Thoracic aorta (tissue), 2 donors: ENCODE measurements at places on chromosomes 7 and 10. TPM values are rescaled to one million over a fixed set of nuclear protein-coding genes. Genes with fewer than 3 reads are reported as not detected.

DNA sequence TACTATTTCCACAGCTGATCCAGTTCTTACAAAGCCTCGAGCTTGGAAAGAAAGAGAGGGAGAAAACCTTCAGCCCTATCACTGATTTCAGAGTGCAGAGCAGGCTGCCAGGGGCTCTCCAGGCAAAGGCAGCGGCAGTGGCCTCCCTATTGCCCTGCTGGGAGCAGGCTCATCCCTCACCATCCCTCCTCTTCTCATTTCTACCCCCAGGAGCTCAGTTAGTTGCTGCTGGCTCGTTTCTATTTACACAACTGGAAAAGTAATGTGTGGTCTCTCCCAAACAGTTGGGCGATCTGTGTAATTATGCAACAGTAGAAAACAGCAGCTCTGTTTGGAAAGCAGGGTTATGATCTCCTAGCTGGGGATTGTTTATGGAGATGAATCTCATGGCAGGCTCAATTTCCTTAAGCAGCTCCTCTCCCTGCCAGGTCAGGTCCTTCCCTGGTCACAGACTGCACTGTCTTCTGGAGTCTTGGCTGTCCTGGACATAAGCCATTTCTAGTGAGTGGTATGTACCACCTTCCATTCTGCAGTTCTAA, 28.7 kb upstream of the TNS3 start:
- H3K4me3 ChIP-seq: no peak overlapping the region
- no peaks in the 10 kb centered on the region for H3K36me3 ChIP-seq
- peaks cover 4% of the 10 kb centered on the region for H3K4me1 ChIP-seq
- no peak overlapping the region for H3K27ac ChIP-seq
- DNase-seq: no peak

GRCh38 chr10:59537501-59537900, 172.1 kb downstream of the SLC16A9 start:
- H3K36me3 ChIP-seq: no peaks in the 10 kb centered on the region
- no peak for DNase-seq
- H3K4me3 ChIP-seq: peak overlapping the region; percentile 18
- H3K27me3 ChIP-seq: no peaks in the 10 kb centered on the region
- peaks cover 23% of the 10 kb centered on the region for H3K4me1 ChIP-seq

GRCh38 chr10:132308587-132309470, 1.1 kb upstream of the STK32C start:
- no peak for DNase-seq
- peaks cover 4% of the 10 kb centered on the region for H3K4me1 ChIP-seq
- no peaks in the 10 kb centered on the region for H3K27me3 ChIP-seq
- peak overlapping the region; percentile 92 for H3K4me3 ChIP-seq
- H3K27ac ChIP-seq: peak overlapping the region; percentile 63

DNA sequence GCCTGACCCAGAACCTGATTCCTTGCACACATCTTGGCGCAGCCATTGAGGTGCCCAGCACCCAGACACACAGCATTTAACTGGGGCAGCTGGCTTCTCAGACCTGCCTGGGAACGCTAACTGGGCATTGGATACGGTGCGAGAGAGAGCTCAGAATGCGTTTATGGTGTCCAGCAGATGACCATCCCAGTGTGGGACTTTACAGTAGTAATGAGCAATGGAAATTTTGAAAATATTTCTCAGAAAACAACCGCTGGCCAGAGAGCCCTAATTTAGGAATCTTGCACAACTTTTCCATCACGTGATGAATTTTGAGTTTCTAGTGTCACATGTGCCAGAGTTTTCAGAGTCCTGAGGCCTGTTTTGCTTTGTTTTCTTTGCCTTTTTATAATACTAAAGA, 78.2 kb upstream of the SEC61G start:
- H3K27ac ChIP-seq: peak overlapping the region; percentile 62
- H3K27me3 ChIP-seq: no peaks in the 10 kb centered on the region
- H3K4me1 ChIP-seq: peaks cover 45% of the 10 kb centered on the region
- peak overlapping the region; percentile 33 for H3K4me3 ChIP-seq
- no peaks in the 10 kb centered on the region for H3K36me3 ChIP-seq

DNA sequence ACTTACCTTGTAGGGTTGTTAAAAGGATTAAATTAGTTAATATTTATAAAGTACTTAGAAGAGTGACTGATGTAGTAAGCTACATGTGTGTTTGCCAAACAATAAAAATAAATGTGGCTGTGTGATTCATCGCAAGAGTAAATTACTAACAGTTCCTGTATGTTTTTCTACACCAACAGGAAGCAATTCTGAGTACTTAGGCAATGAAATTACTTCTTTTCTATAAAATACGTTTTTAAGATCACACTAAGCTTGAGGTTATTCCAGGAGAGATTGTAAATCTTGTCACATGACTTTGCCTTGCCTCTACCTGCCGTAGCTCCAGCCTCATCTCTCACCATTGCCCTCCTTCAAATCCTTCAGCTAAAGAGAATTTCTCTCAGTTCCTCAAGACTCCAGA, 18.1 kb upstream of the GSTK1 start:
- no peaks in the 10 kb centered on the region for H3K4me1 ChIP-seq
- H3K27me3 ChIP-seq: no peaks in the 10 kb centered on the region
- DNase-seq: no peak
- H3K27ac ChIP-seq: no peak overlapping the region
- no peaks in the 10 kb centered on the region for H3K36me3 ChIP-seq

DNA sequence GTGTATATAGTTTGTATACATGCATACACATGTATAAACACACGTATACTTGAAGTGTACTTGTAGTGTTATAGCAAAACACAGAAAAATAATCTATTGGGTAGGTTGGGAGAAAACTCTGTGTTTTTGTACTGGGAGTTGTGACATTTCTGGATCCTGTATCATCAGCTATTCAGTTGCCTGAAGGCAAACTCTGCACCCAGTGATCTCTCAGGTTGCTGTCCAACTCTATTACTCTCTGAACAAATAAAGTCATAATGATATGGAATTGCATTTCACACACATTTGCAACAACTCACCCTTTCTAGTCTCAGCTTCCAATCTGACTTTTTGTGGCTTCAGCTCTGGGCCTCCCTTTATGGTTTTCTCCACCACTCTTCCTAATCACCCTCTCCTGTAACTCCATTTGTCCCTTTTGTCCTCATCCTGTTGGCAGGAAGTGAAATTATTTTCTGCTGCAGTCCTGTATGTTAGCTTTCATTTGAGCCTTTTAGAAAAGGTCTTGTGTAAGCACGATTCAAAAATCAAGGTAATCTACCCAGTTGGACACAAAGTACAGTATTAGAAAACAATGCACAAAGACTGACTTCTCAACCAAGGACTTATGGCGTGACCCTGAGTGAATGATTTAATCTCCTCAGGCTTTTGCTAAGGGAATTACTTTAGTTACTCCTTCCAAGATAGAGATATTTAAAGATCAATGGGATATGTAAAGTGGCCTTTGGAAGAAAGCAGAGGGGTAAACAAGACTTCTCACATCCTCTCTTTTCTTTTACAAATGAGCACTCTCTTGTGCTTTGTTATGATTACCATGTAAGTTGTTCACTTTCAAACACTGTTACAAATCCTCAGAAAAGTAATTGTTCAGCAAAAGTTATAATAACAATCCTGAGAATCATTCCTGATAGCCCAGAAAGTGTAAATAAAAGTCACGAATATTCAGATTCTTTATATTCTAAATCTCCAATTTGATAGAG, 249.1 kb downstream of the KCND2 start:
- H3K36me3 ChIP-seq: no peaks in the 10 kb centered on the region
- no peak overlapping the region for H3K27ac ChIP-seq

GRCh38 chr10:8041992-8042720, 12.3 kb upstream of the GATA3 start:
- peaks cover 18% of the 10 kb centered on the region for H3K4me1 ChIP-seq
- H3K27ac ChIP-seq: no peak overlapping the region
- H3K27me3 ChIP-seq: peaks cover 41% of the 10 kb centered on the region
- no peaks in the 10 kb centered on the region for H3K36me3 ChIP-seq

DNA sequence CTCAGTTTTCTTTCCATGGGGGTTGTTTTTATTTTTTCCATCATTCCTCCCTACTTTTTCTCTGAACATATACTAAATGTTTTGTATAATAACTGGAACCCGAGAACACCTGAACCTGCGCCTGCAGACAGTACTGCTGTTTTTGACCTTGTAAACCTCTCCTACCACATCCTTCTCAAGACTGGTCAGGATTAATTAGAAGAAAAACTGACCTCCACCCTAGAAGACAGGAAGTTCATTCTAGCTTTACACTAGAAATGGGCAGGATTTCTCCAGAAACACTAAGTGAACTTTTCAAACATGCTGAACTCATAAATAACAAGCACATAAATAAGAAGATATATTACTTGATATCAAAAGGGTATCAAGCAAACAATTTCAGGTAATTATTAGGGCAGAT, 751 bp upstream of the HYCC1 start:
- H3K27ac ChIP-seq: no peak overlapping the region
- H3K36me3 ChIP-seq: no peaks in the 10 kb centered on the region
- H3K27me3 ChIP-seq: no peaks in the 10 kb centered on the region
- peaks cover 32% of the 10 kb centered on the region for H3K4me1 ChIP-seq
- H3K4me3 ChIP-seq: peak overlapping the region; percentile 94
- no peak for DNase-seq

- no peak for DNase-seq
- no peak overlapping the region for H3K27ac ChIP-seq
- H3K27me3 ChIP-seq: no peaks in the 10 kb centered on the region
- no peaks in the 10 kb centered on the region for H3K4me1 ChIP-seq
- H3K36me3 ChIP-seq: no peaks in the 10 kb centered on the region
- no peak overlapping the region for H3K4me3 ChIP-seq
These were observed 27.1 kb downstream of the ATXN7L1 start for GRCh38 chr7:105849122-105849855.

DNA sequence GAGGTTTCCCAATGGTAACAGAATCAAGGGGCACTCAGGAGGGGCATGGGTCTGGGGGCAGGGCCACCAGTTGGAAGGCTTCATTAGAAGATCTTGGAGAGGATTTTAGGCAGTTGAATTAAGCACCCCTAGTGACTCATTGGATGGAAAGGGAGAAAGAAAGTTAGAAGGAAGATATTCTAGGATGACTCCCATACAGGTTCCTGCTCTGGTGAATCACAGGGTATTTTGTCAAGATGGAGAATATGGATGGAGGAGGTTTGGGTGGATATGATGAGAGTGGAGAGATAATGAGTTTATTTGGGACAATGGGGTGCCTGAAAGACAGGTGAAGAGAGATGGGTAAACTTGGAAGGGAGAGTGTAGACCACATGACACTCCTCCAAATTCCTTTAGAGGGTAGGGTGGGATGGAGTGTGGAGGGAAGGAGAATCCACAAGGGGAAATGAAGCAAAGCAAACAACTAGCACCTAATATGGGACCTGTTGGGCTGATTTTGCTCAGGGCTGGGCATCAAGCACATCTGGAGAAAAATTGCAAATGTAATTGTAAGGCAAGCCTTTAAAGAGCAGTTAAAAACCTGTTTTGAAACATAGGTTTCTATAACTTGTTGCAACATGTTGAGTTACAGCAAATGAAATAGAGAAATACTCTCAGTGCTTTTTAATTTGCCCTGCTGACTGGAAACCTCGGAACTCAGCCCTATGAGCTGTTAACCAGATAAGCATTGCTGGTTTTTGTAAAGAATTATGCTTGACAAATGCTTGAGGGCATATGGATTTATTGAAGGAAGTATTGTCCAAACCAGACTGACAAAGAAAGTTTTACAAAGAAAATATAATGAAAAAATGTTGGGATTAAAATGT, 2.9 kb upstream of the ENTPD7 start:
- H3K27me3 ChIP-seq: no peaks in the 10 kb centered on the region
- no peaks in the 10 kb centered on the region for H3K36me3 ChIP-seq
- no peak for DNase-seq
- no peak overlapping the region for H3K27ac ChIP-seq
- no peak overlapping the region for H3K4me3 ChIP-seq
- H3K4me1 ChIP-seq: peaks cover 14% of the 10 kb centered on the region

- H3K27me3 ChIP-seq: peaks cover 21% of the 10 kb centered on the region
- DNase-seq: no peak
- peaks cover 25% of the 10 kb centered on the region for H3K4me1 ChIP-seq
- no peaks in the 10 kb centered on the region for H3K36me3 ChIP-seq
- H3K27ac ChIP-seq: no peak within 1 kb of the TSS
- peak within 1 kb of the TSS; percentile 68 for H3K4me3 ChIP-seq
These were observed at the start of gene GATA3 for GRCh38 chr10:8054494-8055407. TSS of gene GATA3 (plus strand) at chr10:8054688. CDS start at chr10:8055656, 968 bp downstream.

DNA sequence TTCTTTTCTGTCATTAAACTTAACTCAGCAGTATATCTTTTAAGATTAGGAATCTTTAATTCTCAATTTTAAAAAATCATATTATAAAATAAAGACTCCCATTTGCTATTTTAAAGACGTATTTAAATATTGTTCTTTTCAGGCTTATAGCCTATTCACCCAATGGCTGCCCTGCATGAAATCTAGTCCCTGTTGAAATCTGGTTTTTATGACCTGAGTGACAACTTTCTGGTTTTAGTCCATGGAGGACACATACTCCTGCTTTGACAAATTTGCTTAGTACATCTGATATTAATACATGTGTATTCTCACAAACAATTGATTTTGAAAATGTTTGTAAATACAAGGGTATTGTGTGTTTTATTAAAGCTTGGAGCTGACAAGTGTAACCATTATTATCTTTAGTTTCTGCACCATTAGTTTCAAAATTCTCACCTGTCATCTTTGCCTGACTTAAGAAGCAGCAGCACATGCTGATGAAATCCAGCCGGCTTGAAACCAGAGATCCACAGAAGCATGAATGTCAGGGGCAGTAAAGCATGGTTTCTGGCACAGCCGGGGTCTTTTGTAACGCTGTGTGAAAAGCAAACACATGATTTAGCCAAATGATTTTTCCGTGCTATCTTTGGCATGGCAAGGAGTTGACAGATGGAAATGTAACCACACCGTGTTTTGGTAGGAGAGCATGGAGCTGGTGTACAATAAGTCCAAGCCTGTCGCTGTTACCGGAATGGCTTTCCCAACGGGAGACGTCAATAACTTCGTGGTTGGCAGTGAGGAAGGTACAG, 262.8 kb downstream of the DYNC1I1 start:
- no peaks in the 10 kb centered on the region for H3K27me3 ChIP-seq
- peaks cover 4% of the 10 kb centered on the region for H3K4me1 ChIP-seq
- DNase-seq: no peak
- no peak overlapping the region for H3K27ac ChIP-seq
- no peak overlapping the region for H3K4me3 ChIP-seq

- H3K36me3 ChIP-seq: no peaks in the 10 kb centered on the region
- H3K4me1 ChIP-seq: no peaks in the 10 kb centered on the region
- no peak overlapping the region for H3K4me3 ChIP-seq
- H3K27me3 ChIP-seq: no peaks in the 10 kb centered on the region
- no peak for DNase-seq
These were observed 177.4 kb downstream of the ELFN1 start for GRCh38 chr7:1847260-1848001.

DNA sequence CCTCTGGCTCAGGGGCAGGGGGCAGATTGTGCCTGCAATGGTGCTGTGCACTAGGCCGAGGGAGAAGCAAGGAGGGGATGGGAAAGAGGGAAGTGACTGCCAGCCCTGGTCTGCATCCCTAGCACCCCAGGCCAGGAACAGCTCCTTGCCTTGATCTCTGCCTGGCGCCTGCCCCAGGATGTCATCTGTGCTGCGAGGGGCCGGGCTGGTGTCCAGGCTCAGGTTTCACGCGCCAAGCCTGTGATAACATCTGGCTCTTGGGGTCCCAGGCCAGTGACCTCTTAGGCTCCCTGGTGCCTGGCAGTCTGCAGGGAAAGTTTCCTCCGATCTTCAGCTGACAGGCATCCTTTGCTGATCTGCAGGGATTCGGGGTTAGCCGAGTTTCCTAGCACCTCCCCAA, 193.5 kb upstream of the GPR26 start:
- no peak overlapping the region for H3K4me3 ChIP-seq
- H3K27ac ChIP-seq: no peak overlapping the region
- DNase-seq: no peak
- H3K36me3 ChIP-seq: no peaks in the 10 kb centered on the region

TSPAN13 gene
- 6.4 TPM for total RNA-seq

FIS1 gene
- total RNA-seq: 181 TPM

SUN3 gene
- total RNA-seq: not detected

LRRC18 gene
- not detected for total RNA-seq

ANKRD1 gene
- total RNA-seq: 6.6 TPM

GDF10 gene
- total RNA-seq: 2.5 TPM

FAM20C gene
- 32.5 TPM for total RNA-seq

ANXA11 gene
- 198 TPM for total RNA-seq

SPOCK2 gene
- 13.8 TPM for total RNA-seq
